ENCODE measurements at places on chromosomes 6 and 20. TPM values are rescaled to one million over a fixed set of nuclear protein-coding genes. Genes with fewer than 3 reads are reported as not detected.

- no peak overlapping the region for H3K27ac ChIP-seq
- H3K4me3 ChIP-seq: no peak overlapping the region
- no peaks in the 10 kb centered on the region for H3K36me3 ChIP-seq
Measured at GRCh38 chr6:144737998-144738397, 452.9 kb downstream of the UTRN start.

- H3K4me3 ChIP-seq: no peak overlapping the region
- DNase-seq: no peak
- no peak overlapping the region for H3K27ac ChIP-seq
- H3K36me3 ChIP-seq: no peaks in the 10 kb centered on the region
Measured at GRCh38 chr6:13256266-13257001, 71.9 kb downstream of the TBC1D7 start.

- H3K27ac ChIP-seq: no peak overlapping the region
- DNase-seq: no peak
- no peaks in the 10 kb centered on the region for H3K36me3 ChIP-seq
- no peak overlapping the region for H3K4me3 ChIP-seq
- peaks cover 11% of the 10 kb centered on the region for H3K27me3 ChIP-seq
Measured at GRCh38 chr20:22568872-22569344, 15.5 kb downstream of the FOXA2 start.

DNA sequence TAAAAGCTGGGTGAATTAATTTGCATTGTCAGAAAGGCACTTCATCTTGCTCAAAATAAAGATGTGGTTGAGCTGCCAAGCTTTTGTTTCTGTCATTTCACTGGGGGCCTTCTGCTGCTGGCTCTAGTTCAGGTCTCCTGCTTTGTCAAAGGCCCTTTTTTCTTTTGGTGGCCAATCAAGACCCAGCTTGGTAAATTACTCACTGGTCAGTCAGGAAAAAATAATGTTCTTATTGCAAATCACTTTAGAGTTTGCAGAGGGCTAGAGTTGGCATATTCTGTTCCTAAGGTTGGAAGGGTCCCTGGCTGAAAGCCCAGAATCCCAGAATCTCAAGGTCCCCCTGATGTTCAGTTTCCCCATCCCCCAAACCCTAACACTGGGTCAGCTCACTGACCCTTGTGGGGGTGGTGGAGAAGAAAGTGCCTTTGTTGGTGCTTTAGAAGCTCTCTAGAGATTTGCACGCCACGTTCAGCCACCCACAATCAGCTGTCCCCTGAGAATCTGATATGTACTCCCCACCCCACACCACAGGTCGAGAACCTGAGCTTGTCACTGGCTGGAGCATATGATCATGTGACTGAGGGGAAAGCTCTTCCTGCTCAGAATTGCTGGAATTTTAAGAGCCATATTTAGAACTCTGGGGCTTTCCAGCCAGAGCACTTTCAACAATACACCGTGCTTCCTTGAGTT lies 21.7 kb upstream of the BNIP5 start:
- H3K4me1 ChIP-seq: no peaks in the 10 kb centered on the region
- no peak overlapping the region for H3K27ac ChIP-seq
- no peaks in the 10 kb centered on the region for H3K27me3 ChIP-seq

- no peak overlapping the region for H3K4me3 ChIP-seq
- H3K36me3 ChIP-seq: no peaks in the 10 kb centered on the region
- no peak overlapping the region for H3K27ac ChIP-seq
- no peaks in the 10 kb centered on the region for H3K27me3 ChIP-seq
Measured at GRCh38 chr20:14657266-14658005, 320.0 kb upstream of the FLRT3 start.

Gene COL9A3
- total RNA-seq: 14.3 TPM

Gene PRPH2
- total RNA-seq: not detected

Gene ZC3H12D
- not detected for total RNA-seq

DNA sequence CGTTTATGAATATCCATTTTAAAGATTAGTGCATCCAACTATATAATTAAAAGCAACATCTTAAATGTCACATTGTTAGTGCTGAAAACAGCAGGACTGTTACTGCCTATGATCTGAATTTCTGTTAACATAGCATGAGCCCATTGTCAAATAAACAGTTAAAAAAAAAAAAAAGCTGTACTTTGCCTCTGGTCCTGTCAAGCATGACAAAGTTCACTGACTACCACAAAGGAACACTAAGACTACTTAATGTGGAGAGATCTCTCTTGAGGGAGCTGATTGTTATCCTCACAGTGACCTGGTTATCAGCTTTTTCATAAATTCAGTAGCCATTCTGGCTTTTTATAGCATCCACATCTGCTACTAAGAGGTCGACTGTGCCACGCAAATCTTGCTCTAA lies 228.1 kb downstream of the TMEM200A start:
- no peaks in the 10 kb centered on the region for H3K36me3 ChIP-seq
- no peak overlapping the region for H3K27ac ChIP-seq
- DNase-seq: no peak
- H3K4me1 ChIP-seq: no peaks in the 10 kb centered on the region
- no peak overlapping the region for H3K4me3 ChIP-seq
- no peaks in the 10 kb centered on the region for H3K27me3 ChIP-seq

All from PC-3 (cell line).